ENCODE measurements at places on chromosomes 11 and 22. TPM values are rescaled to one million over a fixed set of nuclear protein-coding genes. Genes with fewer than 3 reads are reported as not detected.

Gene TRIM49
- not detected for total RNA-seq

Gene CLDN5
- total RNA-seq, result 0.71 TPM

Gene SORL1
- 28.4 TPM for total RNA-seq

DNA sequence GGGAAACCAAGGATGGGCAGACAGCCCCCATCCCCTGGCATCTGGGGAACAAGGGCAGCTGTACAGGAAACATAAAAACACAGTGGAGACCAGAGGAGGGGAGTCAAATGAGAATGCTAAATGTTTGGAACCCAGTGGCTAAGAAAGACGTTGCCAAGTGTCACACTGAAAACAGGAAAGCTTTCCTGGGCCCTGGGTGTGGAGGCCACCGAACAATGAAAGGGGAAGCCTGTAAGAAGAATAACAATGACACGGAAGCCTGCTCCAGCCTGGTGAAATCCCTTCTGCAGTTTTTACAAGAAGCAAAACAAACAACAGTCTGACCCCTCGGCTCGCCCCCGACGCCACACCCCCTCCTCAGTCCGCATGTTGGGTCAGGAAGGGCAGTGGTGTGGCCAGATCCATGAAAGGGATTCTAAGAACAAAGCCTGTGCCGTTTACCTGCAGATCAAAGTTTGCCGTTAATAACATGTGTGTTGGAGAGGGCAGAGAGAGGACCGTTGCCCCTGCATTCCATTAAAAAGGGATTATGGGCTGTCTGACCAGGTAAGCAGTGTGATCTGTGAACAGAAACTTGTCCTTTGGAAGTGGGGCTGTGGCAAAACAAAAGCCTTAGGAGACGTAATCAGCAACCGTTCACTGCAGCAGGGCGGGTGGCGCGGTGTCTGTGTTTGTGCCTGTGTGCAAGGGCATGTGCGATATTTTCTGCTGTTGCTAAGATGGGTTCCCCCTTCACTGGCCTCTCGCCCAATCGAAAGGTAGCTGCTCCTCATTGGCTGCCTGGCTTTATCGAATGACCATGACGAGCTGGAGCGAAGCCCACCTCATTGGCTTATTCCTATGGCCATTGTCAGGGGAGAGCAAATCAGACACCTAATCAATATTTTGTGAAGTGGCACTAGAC, 113.7 kb upstream of the BLID start:
- H3K36me3 ChIP-seq, result no peaks in the 10 kb centered on the region
- no peak for DNase-seq
- no peaks in the 10 kb centered on the region for H3K4me1 ChIP-seq
- H3K27me3 ChIP-seq, result peaks cover 4% of the 10 kb centered on the region

DNA sequence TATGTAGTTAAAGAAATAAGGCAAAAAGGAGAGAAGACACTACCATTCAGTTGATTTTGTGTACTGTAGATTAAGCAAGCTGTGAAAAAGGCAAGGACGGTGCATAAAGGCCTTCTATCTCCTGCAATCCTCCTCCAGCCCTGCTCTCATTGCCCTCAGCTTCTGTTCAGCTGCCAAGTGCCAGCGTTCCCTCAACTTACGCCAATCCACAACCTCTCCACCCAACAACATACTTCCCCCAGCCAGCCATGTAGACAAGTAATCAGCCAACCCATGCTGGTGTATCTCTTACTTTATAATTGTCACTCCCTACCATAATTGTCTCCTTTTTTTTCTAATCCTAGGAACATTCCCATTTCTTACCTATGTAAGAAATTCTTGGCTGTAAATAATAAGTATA, 30.1 kb upstream of the ANO5 start:
- no peak overlapping the region for H3K4me3 ChIP-seq
- no peak overlapping the region for H3K27ac ChIP-seq
- DNase-seq, result no peak
- H3K4me1 ChIP-seq, result no peaks in the 10 kb centered on the region
- no peaks in the 10 kb centered on the region for H3K27me3 ChIP-seq

DNA sequence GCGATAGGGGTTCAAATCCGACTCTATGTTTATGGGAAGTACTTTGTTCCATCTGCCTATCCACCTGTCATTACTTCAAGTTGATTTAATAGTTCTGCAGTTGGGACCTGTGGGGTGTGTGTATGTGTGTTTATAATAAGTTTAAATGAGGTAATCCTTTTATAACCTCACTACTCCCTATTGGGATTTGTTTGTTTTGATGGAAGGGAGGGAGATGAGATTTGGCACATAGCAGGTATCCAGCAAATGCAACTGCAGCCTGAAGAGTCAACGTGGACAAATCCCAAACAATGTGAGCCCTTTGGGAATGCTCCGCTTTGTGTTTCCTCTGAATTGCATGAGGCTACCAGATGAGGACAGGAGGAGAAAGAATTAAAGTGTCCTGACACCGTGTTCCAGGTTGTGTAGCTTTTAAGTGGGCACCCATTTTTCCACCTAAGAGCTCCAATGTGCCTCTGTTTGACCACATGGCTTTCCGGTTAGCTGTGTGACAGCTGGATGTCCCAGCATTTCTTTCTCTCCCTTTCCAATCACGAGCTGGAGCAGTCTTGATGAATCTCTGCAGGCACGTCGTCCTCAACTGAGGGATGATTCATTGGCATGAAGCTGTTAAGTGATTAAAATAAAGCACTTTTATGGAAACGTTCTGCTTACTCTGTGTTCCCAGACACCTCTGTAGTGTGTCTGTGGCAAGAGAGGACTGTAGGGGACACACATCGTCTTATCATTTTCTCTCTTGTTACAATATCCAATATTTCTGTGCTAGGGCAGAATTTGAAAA, 610.7 kb downstream of the NTM start:
- no peak for DNase-seq
- no peaks in the 10 kb centered on the region for H3K36me3 ChIP-seq
- no peak overlapping the region for H3K27ac ChIP-seq

DNA sequence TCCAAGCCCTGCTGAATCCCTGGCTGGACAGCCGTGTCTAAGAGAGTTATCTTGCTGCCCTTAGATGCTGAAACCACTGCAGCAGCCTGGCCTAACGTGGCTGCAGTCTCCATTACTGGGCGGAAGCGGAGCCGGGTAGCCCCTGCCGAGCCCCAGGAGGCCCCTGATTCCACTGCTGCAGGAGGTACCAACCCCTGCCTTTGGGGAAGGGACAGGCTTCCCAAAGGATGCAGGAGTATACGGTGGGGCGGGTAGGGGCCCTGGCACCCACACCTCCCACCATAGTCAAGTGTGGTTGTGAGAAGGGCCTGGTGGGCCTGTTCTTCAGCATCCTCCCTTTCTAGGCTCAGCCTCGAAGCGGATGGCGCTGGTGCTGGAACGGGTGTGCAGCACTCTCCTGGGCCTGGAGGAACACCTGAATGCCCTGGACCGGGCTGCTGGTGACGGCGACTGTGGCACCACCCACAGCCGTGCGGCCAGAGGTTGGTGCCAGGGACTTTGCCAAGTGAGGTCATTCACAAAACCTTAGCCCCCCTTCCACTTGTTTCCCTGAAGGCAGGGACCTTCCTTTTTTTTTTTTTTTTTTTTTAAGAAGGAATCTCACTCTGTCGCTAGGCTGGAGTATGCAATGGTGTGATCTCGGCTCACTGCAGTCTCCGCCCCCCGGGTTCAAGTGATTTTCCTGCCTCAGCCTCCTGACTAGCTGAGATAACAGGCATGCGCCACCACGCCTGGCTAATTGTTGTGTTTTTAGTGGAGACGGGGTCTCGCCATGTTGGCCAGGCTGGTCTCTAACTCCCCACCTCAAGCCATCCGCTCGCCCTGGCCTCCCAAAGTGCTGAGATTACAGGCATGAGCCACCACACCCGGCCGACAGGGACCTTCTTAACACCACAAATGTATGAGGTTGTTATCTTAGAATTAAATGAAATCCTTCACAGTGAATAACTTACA, 11.0 kb downstream of the TKFC start:
- no peak overlapping the region for H3K4me3 ChIP-seq
- peaks cover 20% of the 10 kb centered on the region for H3K36me3 ChIP-seq
- H3K27ac ChIP-seq, result no peak overlapping the region

GRCh38 chr11:88013508-88014065, 161.7 kb downstream of the RAB38 start:
- no peak overlapping the region for H3K4me3 ChIP-seq
- no peak for DNase-seq
- H3K27me3 ChIP-seq, result no peaks in the 10 kb centered on the region
- H3K4me1 ChIP-seq, result no peaks in the 10 kb centered on the region

DNA sequence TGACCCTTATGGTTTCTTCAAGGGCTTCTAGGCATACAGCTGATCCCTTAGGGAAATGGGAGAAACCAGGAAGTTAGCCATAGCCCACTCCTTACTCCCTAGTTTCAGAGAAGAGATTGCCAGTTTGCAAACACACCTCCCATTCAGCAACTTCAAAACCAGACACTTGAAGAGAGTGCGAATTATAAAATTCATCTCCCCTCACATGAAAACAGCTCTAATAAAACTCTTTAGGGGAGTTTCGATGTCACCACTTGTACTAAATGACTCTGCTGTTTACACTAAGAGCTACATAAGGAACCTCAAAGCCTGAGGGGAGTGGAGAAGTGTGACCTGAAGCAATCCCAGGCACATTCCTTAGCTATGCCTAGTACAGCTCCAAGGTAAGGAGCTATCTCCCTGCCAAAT, 8.3 kb downstream of the LGR4 start:
- H3K4me1 ChIP-seq, result no peaks in the 10 kb centered on the region
- DNase-seq, result no peak
- H3K27ac ChIP-seq, result no peak overlapping the region
- H3K36me3 ChIP-seq, result no peaks in the 10 kb centered on the region
- peaks cover 15% of the 10 kb centered on the region for H3K27me3 ChIP-seq
- no peak overlapping the region for H3K4me3 ChIP-seq

DNA sequence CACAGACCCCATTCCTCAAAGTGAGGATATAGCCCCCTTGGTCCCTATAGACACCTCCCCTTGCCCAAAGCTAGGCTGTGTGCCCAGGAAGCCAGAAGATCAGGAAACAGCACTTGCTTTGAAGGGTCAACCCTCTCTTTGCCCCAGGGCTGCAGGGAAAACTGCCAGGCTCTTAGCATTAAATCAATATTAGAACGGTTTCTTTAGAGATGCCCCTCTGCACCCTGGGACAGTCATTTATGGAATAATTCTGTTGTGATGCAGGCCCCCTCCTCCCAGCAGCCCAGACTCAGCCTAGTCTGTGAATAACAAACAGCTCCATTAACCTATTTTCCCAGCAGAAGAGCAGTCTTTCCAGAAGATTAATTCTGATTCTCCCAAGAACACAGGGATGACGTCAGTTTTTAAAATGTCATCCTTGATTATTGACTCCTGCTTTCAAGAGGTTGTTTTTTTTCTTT, 11.6 kb upstream of the CAPN5 start:
- DNase-seq, result no peak
- peaks cover 1% of the 10 kb centered on the region for H3K27me3 ChIP-seq
- no peaks in the 10 kb centered on the region for H3K4me1 ChIP-seq

- no peaks in the 10 kb centered on the region for H3K4me1 ChIP-seq
- no peak overlapping the region for H3K27ac ChIP-seq
- no peak overlapping the region for H3K4me3 ChIP-seq
- DNase-seq, result no peak
- H3K27me3 ChIP-seq, result no peaks in the 10 kb centered on the region
Observed at GRCh38 chr11:50070389-50070788, 37.7 kb downstream of the OR4C45 start.

GRCh38 chr11:32426192-32426591, 9.1 kb downstream of the WT1 start:
- H3K36me3 ChIP-seq, result no peaks in the 10 kb centered on the region
- H3K4me3 ChIP-seq, result peak overlapping the region; percentile 37
- peaks cover 76% of the 10 kb centered on the region for H3K27me3 ChIP-seq
- no peak overlapping the region for H3K27ac ChIP-seq
- no peak for DNase-seq
- peaks cover 8% of the 10 kb centered on the region for H3K4me1 ChIP-seq

- H3K27ac ChIP-seq, result no peak overlapping the region
- H3K36me3 ChIP-seq, result peaks cover 24% of the 10 kb centered on the region
- H3K4me1 ChIP-seq, result peaks cover 35% of the 10 kb centered on the region
- peak; percentile 95 for DNase-seq
- peak overlapping the region; percentile 29 for H3K4me3 ChIP-seq
Observed at GRCh38 chr22:39534591-39535356, 2.2 kb upstream of the RPS19BP1 start.
